Fibroblast of skin of right biceps (primary cell): ENCODE measurements at places on chromosomes 1 and 21.

- no peak for DNase-seq
Measured at GRCh38 chr1:162822391-162823200, 32.1 kb downstream of the HSD17B7 start.

DNA sequence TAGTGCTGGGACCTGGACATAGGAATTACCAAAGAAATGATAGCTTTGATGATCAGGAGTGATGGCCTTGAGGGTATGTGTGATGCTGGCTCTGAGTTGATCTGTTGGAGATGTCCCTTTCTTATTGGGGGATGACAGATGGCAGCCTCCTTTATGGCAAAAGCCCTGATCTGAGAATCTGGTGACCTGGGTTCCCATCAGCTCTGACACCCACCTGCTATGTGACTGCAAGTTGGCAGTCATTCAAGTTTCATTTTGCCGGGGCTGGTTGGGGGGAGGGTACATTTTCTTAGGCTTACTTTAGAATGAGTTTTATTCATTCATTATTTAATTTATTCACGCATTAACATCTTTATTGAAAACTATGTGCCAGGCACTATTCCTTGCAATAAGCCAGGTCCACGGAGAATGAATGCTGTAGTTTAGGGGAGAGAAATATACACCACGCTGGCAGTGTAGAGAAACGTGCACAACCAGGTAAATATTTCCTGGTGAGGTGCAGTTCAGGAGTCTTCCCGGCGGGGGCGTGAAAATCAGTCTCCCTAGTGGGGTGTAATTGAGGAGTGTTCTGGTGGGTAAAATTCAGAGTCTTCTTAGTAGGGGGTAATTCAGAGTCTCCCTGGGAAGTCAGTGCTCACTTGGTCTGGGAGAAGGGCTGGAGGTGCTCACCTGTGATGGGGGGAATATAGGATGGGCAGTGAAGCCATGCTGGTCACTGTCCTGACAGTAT, 401.3 kb downstream of the CAMTA1 start:
- no peak for DNase-seq

- peak; percentile 86 for DNase-seq
Measured at GRCh38 chr1:43329995-43330751, 7.4 kb upstream of the MPL start.

GRCh38 chr1:70033266-70033873, 172.0 kb downstream of the LRRC40 start:
- no peak for DNase-seq

GRCh38 chr1:170395149-170395548, 136.8 kb upstream of the GORAB start:
- DNase-seq, result peak; percentile 83

DNA sequence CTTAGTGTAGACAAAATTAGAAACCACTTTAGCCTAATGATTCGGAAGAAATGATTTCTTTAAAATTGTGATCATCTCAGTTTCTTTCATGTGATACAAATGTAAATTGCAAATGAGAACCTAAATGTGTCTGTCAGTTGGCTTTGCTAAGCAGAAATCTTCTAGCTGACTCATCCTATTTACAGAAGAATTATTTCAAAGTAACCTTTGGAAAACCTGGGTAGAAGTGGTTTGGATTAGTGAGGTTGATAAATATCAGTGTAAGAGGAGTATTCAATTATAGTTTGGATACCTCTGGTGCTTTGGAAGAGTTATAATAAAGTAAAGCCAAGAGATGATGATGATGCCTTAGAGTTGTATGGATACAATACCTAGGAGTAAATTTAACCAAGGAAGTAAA, 37.4 kb downstream of the CC2D1B start:
- no peak for DNase-seq

GRCh38 chr1:21065851-21066250, 110.8 kb downstream of the EIF4G3 start:
- no peak for DNase-seq

DNA sequence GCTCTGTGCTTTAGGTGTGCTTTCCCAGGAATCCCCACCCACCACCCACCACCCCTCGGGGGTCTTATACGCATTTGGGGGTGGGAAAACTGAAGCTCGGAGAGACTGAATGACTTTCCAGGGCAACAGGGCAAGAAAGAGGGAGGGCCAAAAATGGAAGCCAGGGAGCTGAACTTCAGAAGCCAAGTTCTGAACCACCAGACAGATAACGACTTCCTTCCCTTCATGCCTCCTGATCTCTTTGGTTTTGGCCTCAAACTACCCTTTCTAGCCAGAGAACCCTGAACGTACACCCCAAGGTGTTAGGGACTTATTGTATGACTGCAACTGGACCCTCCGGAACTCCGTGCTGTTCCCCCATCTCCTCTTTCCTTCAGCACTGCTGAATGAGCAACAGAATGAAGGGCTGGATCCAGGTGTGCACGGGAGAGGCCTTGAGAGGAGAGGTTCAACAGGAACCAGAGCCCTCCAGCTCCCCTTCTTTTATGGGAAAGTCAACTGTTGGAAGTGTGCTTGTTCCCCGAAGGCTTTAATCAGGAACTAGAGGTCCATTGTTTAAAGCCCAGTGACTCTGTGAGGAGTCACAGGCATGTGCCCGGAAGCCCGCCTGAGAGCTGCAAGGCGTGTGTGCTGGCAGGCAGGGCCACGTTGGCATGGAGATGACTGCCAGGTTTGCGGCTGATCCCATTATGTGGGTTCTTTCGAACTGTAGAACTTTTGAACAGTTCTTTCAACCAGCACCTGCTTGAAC, 3.1 kb downstream of the BACE2 start:
- DNase-seq, result no peak

GRCh38 chr1:110198746-110199145, 11.4 kb upstream of the KCNC4 start:
- no peak for DNase-seq

DNA sequence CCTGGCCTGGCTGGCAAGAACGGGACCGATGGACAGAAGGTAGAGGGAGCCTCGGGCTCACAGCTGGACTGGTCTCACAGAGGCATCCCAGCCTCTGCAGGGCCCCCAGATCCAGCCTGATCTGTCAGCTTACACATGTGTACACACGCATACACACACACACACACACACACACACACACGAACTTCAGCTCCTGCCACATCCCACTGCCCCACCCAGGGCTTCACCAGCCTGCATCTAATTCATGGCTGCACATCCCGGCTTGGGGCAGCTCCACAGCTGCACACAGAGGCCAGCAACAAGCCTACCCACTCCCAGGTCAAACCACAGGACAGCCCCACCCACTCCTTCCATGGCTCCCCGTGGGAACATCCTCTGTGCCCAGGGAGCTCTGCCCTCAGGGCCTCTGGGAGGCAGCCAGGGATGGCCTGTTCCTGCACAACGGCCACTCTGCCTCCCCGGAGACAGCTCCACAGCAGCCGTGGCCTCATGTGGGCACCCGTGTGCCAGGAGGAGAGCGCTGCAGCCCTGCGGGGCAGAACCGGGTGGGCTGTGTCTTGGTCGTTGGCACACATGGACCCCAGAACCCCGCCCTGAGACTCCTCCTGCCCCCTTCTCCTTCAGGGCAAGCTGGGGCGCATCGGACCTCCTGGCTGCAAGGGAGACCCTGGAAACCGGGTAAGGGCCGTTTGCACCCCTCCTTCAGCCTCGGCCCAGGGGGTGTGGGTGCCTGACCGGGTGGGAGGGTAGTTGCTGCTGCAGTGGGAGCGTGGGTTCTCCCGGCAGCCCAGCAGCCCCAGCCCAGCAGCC, 19.1 kb downstream of the COL6A2 start:
- DNase-seq, result no peak

GRCh38 chr1:51768971-51769588, 109.4 kb downstream of the NRDC start:
- peak; percentile 62 for DNase-seq

GRCh38 chr1:227325156-227325555, 6.9 kb upstream of the CDC42BPA start:
- DNase-seq, result no peak

DNA sequence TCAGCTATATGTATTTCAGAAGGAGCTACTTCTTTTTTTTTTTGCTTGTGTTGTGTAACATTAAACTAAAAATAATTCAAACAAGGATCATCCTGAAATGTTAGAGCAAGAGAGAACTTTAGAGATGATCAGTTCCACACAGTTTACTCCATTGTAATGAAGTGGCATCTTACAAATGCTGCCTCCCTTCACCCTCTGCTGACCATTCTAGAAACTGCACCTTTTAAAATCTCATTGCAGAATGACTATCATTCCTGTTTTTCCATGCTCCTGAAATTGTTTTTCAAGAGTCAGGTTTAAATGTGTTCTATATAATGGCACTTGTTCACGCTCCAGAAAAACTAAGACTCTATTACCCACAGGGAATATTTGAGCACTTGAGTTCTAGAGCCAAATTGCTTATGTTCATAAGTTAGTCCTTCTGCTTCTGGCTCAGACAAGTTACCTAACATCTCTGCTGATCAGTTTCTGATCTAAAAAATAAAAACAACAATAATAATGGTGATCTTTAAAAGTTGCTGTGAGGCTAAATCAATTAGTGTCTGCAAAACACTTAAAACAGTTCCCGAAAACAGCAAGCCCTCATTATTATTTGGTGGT, 21.5 kb upstream of the SLC44A5 start:
- peak; percentile 9 for DNase-seq

GRCh38 chr1:224513787-224514209, 79.2 kb upstream of the WDR26 start:
- peak; percentile 81 for DNase-seq

DNA sequence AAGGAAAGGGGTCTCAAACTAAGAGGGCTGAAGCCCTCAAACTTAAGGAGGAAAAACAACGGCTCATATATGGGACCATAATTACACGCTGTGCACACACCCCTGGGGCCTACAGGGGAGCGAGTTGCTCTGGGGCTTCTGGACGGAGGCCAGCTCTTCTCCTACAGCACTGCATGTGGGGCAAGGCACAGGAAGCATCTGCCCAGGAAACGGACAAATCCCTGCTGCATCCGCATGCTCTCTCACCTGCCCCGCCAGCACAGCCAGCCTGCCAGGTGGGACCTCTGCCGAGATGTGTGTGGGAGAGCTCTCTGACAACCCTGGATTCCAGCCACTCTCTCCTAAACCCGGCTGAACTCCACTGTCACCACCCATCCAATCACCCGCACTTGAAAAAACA, 54.1 kb downstream of the MRPL37 start:
- peak; percentile 80 for DNase-seq

DNA sequence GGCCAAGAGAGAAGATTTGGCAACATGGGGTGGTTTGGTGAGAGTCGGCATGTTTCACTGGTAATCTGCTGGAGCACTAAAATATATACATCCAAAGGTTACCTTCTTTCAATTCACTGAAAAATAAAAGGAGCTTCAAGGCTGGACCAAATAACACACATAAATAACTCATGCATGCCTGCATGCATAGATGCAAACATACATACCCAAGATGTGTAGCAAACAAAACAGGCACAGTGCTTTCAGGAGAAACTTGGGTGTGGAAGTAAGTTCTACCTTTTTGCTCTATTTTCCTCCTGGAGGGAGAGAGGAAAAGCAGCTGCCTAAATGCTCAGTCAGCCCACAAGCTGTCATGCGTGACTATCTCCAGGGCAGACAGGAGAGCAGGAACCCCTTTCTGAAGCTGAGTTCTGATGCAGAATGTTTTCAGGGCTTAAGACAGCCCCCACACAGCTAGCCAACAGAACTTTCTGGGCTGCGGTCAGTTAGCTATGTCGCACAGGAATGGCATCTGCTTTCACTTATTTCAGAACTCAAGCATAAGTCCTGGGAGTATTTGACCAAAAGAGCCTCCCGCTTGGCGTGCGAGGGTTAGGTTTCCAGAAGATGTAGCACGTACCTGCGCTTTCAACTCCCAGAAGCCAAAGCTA, 166.2 kb downstream of the TOMM20 start:
- peak; percentile 99 for DNase-seq

- no peak for DNase-seq
Measured at GRCh38 chr1:151570819-151571218, 30.7 kb downstream of the TUFT1 start.

- no peak for DNase-seq
Measured at GRCh38 chr1:2823921-2824610, 22.6 kb upstream of the TTC34 start.

DNA sequence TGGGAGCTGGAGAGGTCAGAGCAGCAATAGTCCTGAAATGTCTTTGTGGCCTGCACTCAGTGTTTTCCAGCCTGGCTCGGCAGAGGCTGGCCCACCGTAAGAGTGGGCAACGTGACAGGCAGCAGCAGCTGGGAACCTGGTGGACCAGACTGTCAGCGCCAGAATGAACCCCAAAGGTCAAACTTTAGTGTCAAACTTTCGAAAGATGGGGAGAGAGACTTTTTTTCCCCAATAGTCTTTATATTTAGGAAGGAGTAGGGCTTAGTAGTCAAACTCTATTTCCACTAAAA, 10.3 kb downstream of the BLACAT1 start:
- no peak for DNase-seq

DNA sequence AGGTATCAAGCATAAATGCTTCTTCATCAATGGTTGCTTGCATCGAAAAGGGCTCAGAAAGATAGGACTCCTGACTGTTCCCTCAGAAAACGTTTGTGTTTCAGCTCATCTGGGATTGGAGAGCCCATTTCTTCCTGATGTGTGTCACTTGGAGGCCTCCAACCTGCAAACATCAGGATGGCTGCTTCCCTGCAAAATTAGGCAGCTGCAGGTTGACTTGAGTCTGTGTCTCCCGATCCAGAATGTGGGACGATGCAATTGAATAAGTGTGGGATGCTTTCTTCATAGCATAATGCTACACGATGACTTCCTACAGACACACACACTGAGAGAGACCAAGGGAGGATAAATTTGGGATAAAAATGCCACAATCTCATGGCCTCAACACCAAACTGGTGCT, 42.2 kb downstream of the OLIG1 start:
- DNase-seq, result no peak

GRCh38 chr1:94306521-94306920, 69.1 kb upstream of the ARHGAP29 start:
- no peak for DNase-seq

DNA sequence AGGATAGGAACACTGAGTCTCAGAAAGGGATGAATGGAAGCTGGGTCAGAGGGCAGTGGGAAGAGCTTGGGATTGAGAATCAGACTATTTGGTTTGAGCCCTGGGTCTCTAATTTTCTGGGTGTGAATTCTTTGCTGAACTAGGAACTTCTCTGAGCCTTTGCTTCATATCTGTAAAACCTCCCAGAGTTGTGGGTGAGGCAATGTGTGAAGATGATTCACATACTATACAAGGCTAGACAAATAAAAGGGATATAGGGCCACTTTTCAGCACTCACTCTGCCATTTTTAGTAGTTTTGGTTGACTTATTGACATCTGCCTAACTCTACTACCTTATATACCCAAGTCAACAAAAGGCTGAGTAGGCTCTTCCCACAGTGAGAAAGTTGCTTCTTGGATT, 77.7 kb upstream of the JUN start:
- DNase-seq, result peak; percentile 35

DNA sequence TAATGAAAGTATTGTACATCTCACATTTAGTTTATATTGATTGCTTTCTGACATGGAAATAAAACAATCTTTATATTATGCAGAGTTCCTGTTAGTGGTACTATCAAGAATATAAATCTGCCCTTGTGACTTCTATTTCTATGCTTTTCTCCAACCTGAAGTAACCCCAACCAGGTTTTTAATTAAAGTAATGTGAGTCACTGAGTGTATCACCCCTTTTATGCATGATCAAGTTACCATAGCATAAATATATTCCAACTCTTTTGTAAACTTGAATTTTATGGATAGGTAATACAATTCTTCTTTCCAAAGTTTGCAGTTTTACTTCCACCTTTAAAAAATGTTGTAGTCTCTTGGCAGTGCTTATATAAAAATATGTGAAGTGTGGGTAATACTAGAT, 532.3 kb downstream of the USP25 start:
- DNase-seq, result no peak
